ENCODE measurements at places on chromosomes 2 and 18.

DNA sequence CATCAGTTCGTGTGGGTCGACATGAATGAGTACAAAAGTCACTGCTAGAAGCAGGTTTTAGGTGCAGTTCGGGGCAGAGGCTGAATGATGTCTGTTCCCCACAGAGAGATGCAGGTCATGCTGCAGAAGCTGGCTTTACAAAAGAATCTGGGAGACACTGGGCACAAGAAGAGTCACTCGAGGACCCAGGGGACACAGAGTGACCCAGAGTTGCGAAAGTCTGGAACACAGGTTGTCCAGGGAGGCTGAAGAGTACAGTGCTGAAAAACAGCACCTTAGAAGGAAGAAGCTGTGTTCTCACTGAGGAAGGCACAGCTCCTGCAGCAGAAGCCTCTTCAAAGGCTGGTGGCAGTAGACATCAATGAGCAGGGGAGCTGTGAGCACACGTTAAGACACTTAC lies 14.8 kb downstream of the CACNB4 start:
- DNase-seq: no peak

DNA sequence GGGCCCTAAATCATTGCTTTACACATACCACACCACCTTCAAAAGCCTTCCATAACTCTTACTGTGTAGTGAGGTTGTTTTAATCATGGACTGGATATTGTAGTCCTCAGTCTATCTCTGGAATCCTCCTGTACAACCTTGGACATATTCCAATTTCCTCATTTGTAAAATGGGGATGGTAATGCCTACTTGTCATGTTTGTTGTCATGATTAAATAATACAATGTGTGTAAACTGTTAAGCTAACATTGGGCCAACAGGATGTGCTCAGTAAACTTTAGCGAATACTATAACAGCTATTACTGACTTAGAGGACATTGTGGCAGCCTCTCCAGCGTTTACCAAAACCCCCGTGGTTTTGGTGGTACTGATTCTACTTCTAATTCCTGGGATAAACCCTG lies 74.7 kb upstream of the PTPRM start:
- DNase-seq: no peak

DNA sequence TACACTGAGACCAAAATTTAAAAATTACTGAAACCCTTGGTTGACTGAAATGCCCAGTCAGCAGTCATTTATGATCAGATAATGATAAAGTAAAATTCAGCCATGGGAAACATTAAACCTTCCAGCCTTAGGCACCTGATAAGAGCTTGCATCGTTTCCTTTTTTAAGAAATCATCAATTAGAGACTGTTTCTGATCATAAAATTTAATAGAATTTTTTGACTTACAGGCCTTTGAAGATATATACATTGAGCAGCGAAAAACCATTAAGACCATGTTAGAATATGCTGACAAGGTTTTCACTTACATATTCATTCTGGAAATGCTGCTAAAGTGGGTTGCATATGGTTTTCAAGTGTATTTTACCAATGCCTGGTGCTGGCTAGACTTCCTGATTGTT lies 99.6 kb upstream of the CSRNP3 start:
- DNase-seq: no peak

- DNase-seq: no peak
Observed at GRCh38 chr2:39145906-39146421, 25.1 kb upstream of the SOS1 start.

DNA sequence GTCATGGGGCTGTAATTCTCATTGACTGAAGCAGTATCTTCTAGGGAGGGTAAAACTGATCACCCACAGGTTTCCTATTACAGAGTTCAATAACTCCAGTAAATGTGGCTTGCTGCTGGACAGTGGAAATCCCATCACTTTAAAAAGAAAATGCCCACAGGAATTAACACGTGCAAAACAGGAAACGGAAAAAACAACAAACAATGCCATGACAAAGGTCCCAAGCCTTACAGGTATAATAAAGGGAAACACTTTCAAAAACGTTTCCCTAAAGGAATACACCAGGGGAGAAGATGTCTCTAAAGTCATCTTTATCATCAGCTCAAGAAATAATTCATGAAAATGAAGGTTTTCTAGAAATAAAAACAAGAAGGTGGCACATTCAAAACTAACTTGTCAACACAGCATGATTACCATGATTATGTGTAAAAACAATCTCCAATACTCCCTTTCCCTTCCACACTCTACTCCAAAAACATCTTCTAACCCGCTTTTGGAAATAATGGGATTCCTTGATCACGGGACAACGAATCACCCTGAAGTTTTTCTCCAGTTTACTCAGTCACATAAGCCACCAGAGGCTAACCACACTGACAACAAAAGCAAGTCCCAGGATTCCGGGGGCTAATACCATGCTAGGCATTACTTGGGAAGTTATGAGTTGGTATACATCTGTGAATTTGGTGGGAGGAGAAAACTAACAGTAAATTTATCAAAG lies 167.9 kb downstream of the TCF4 start:
- DNase-seq: no peak

DNA sequence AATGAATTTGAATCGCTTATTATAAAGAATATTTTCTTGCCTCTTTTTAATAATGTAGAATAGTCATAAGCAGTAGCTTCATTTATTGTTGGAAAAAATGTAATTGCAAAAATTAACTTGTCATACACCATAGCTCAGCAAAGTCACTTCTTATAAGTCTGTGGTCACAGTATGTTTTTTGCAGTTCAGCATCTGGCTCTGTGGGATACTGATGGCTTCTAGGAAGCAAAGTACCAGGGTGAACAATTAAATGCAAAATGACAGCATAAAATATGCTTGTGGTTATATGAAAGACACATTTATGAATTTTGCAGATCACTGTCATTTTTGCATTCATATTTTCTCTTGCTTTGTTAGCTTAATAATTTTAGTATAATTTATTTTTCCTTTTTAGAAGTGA lies 116.5 kb downstream of the ZNF407 start:
- DNase-seq: no peak

GRCh38 chr18:28204154-28204553 lies 27.2 kb upstream of the CDH2 start:
- DNase-seq: no peak

DNA sequence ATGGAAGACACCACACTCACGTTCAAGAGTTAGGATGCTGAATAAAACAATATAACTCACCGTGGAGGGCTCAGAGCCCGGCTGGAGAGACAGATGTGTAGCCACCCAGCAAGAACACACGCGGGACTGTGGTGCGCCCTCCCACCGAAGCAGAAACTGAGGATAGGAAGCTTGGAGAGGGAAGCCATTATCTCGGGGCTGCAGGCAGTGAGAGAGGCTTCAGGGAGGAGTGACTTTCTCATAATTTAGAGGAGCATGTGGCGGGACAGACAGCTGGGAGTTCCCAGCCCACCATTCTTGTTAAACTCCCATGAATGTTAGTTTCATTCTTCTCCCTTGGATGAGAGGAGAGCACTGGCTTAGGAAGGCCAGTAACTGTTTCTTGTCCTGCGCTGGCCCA lies 96.4 kb downstream of the MAPRE2 start:
- no peak for DNase-seq

GRCh38 chr2:33791625-33792024 lies 192.5 kb upstream of the FAM98A start:
- no peak for DNase-seq

- DNase-seq: no peak
Observed at GRCh38 chr2:14861181-14861580, 228.7 kb downstream of the LRATD1 start.

GRCh38 chr18:61148322-61148721 lies 184.9 kb upstream of the CDH20 start:
- no peak for DNase-seq

GRCh38 chr2:233482616-233483015 lies 84.0 kb downstream of the USP40 start:
- no peak for DNase-seq

DNA sequence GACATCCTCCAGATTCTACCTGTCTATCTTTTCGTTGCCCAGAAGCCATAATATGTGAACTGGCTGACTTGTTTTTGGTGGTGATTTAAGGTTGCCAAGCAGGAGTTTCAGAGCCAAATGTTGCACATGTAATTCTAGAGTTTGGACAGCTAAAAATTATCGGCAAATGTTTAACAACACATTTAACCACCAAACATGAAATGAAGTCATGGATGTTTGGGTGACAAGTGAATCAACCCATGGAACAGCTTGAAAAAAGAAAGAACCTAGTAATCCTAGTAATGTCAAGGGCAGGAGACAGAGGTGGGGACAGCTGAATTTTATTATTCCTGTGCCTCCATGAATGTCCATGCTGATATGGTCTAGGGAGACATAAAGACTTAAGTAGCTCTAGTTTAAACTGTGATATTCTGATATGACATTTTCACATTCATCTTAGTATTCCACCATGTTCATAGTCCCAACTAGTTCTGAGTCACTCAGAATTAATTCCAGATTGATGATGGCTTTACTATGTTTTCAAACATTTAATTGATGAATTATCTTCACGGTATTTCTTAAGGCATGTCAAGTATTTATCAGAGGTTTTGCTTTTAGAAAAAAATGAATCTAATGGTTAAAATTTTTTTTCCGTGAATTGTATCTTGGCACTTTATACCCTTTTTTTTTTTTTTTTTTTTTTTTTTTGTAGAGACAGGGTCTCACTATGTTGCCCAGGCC lies 101.7 kb downstream of the SOCS6 start:
- no peak for DNase-seq

DNA sequence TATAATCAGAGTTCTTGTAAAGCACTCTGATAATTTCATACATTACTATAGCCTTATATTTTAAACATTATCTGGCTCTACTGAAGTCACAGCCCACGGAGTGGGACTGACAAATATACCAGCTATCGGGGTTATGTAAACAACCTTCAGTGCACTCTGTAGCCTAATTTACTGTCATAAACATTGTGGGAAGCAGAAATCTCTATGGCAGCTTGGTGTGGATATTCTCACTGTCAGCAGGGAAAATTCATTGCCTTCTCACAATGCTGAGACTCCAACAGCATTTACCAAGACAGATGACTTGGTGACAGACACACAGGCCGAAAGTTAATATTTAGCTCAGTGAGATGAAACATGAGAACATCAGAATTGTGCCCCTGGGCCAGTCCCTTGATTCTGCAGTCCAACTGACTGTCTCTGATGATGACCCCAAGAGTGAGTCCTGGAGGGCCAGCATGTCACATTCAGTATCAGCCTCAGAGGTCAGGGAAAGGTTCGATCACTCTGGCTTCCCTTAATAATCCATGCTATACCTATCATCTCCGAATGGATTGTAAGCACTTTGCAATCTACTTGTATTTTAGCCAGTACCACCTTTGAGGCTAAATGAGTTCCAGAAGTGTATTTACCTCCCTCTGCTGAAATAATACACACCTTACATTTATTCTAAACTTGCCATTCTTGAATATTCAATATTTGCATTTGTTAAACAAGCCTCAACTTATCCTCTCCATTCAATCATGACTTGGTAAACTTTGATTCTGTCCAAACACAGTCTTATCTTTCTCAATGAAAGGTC lies 146.2 kb upstream of the OSR1 start:
- no peak for DNase-seq

GRCh38 chr2:21822505-21822904 lies 698.7 kb downstream of the TDRD15 start:
- DNase-seq: no peak

DNA sequence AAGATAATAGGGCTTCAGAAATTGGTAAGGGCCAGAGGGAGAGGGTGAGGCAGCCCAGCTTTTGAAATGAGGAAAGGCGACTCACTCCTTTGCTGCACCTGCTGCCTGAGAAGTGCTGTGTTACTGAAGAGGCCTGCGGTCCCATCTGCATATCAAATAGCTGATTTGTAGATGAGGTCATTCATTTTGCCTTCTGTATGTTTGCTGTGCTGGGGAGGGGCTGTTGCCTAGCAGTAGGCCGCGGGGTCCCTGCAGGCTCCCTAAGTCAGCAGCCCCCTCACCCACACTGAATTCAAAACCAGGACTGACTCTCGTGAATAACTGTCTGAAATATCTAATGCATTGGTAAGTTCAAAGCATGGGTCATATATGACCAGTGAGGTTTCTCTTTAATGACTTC lies 377.2 kb downstream of the SOX11 start:
- DNase-seq: no peak

DNA sequence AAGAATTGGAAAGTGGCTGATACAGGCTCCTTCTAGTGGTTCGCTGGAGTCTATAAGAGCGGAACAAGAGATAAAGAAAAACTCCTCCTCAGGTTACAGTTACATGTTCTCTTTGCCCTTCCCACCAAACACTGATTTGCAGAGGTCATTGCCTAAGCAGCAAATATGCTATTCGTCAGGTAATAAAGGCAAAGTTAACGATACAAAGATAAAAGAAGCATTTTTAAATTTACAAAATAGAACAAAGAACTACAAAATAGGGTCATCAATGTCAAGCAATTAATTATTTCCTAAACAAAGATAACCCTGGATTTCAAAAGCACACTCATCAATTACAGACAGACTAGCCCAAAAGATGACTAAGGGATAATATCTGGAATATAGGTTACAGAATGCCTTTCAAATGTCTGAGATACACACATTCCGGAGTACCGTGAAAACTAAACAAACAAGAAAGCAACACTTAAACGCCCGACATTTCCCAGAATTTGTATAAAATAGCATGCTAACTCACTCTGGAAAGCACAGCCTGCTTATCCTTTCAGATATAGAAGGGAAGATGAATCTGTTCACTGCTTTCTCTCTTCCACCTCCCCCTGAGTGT lies 186.4 kb downstream of the MREG start:
- no peak for DNase-seq

- DNase-seq: no peak
Observed at GRCh38 chr18:32771871-32772580, 797 bp downstream of the KLHL14 start.

DNA sequence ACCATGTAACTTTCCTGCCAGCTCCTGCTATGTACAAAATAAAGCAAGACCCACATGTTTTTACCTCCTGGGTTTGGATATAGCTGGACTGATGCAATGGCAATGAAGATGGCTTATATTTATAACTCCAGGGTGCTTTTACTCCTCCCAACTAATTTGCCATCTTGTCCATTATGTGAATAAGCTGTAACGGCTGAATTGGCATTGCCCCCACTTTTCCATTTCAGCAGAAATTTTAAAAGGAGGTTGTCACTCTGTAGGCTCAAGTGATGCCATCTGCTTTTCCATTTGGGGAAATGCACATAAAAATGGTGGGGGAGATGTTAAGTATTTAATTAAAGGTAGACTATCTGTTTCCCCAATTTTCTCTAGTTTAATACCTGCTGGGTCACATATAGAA lies 345.5 kb downstream of the ERBB4 start:
- DNase-seq: no peak

- DNase-seq: no peak
Observed at GRCh38 chr18:9852266-9853081, 33.3 kb upstream of the TXNDC2 start.

GRCh38 chr18:58670404-58671110 lies 708 bp upstream of the MALT1 start:
- DNase-seq: no peak

GRCh38 chr2:8132879-8133278 lies 549.0 kb upstream of the ID2 start:
- DNase-seq: no peak
